Dermis blood vessel endothelial cell (primary cell): ENCODE measurements at places on chromosomes 6 and 20. TPM values are rescaled to one million over a fixed set of nuclear protein-coding genes. Genes with fewer than 3 reads are reported as not detected.

DNA sequence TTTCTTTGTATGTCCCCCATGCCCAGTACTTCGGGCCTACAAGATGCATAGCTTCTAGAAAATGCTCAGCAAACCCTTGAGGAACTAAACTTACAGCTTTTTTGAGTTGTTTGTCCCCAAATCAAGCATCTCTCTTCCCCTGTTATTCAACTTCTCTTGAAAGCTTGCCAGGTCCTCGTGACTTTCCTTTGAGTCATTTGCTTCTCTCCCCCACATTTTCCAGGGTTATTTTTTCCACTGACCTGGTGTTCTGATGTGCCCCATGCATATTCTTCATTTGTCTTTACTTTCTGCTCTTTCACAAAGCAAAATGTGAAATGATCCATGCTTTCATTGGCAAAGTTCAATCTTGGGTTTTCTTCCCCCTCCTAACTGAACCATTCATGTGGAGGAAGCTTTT, 204.8 kb downstream of the TFAP2A start:
- no peak for DNase-seq

- no peak for DNase-seq
Observed at GRCh38 chr6:137248702-137249101, 29.5 kb upstream of the IFNGR1 start.

Gene C6orf15
- total RNA-seq = 0.14 TPM in 1 of 2 replicates, not detected in the other

GRCh38 chr6:141203902-141204575, 928.7 kb upstream of the GJE1 start:
- no peak for DNase-seq

- no peak for DNase-seq
Observed at GRCh38 chr6:138580801-138581200, 81.5 kb upstream of the NHSL1 start.

GRCh38 chr6:13446381-13446780, 41.0 kb downstream of the GFOD1 start:
- DNase-seq = no peak

Gene SOD2
- total RNA-seq = 274 and 891 TPM in 2 replicates

Gene BHLHE23
- not detected in 2 replicates for total RNA-seq

- no peak for DNase-seq
Observed at GRCh38 chr20:36587388-36588070, 14.1 kb downstream of the TGIF2 start.

GRCh38 chr20:44224637-44225036, 14.1 kb upstream of the OSER1 start:
- DNase-seq = no peak

Gene TNXB
- 4.6 and 4.8 TPM in 2 replicates for total RNA-seq

DNA sequence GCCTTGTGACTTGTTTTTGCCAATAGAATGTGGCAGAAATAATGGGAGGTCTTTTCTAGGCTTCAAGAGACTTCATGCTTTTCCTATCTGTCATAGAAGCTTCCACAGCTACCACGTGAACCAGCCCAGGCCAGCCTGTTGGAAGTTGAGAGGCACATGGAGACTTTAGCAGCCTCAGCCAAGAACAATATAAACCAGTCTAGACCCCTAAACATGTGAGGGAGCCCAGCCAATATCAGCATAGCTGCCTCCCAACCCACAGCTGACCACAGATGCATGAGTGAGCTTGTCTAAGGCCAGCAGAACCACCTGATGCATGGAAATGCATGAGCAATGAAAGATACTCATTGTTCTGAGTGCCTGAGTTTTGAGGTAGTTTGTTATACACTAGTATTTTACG, 540.7 kb upstream of the BTBD3 start:
- no peak for DNase-seq

DNA sequence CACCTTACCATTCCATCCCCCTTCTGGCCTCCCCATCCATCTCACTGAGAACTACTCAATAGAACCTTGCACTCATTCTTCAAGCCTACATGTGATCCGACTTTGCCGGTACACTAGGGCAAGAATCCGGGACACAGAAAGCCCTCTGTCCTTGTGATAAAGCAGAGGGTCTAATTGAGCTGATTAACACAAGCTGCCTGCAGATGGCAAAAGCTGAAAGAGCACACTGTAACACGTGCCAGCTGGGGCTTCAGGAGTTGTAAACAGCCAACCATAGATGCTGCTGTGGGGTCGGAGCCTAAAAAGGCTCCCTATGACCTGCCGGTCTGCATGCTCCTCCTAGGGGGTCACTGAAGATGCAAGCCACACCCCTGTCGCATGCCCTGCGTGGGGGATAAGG, 124.1 kb downstream of the RNF144B start:
- DNase-seq = no peak

Gene RIPOR3
- 0.68 TPM in 1 of 2 replicates, not detected in the other for total RNA-seq

DNA sequence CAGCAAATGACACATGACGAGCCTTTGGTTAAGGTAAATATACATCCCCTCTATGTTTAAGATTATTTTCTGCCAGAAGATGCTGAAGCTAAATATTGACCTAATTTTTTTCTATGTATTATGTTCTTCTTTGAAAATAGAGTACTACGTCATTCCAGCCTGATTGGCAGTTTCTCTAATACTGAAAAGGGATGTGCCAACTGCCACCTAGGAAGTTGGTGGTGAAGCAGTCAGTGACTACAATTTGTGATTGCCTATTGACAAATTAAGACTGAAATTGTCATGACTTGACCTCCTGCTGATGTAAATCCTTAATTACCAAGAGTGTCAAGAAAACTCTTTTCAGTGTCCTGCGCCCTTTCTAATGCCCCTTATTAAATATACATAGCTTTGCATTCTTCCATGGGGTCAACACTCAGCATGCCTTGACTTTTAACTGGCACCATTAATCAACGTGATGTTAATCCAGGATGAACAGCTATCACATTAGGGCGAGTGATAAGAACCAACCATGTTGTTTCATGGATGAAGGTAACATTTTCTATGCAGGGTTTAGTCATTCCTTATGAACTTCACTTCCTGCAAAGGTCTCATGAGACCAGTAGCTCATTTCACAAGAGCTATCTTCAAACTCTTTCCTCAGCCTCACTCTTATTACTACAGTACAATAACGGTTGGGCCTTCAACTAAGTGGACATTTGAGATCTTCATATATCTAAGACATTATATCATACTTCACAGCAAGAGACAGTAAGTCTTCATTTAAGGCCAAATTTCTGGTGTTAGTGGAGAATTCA, 22.5 kb upstream of the SGK1 start:
- no peak for DNase-seq

Gene VSX1
- not detected in 2 replicates for total RNA-seq

DNA sequence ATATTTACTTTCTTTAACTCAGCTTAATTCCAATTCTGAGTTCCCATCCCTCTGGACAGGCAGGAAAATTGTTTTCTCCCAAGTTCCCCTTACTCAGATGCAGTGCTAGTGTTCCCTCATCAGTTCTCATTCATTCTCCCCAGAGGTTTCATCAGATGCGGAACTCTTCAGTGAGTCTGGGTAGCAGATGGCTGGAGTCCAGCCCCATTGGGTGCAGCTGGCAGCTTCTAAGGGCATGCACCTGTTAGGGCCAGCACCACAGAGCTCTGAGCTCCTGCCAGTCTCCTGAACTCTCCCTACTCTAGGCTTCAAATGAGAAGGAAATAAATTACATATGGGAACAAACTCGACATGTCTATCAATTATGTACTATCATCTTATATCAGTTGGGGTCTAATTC, 76.6 kb downstream of the SOD2 start:
- DNase-seq = no peak

Gene TMEM217
- total RNA-seq = 12.1 and 12.4 TPM in 2 replicates

GRCh38 chr6:30884521-30885480, 482 bp downstream of the DDR1 start:
- DNase-seq = peak; percentile 25

Gene NELFE
- 111 and 114 TPM in 2 replicates for total RNA-seq

GRCh38 chr6:136123468-136123867, 126.6 kb downstream of the MTFR2 start:
- peak; percentile 35 for DNase-seq

Gene RGL2
- total RNA-seq = 82.4 and 88.3 TPM in 2 replicates
